Amniotic stem cell (primary cell): ENCODE measurements at places on chromosomes 13 and 19.

- DNase-seq = no peak
Observed at GRCh38 chr13:21738630-21739029, 67.8 kb downstream of the FGF9 start.

- no peak for DNase-seq
Observed at GRCh38 chr13:100129605-100130004, 40.7 kb downstream of the PCCA start.

DNA sequence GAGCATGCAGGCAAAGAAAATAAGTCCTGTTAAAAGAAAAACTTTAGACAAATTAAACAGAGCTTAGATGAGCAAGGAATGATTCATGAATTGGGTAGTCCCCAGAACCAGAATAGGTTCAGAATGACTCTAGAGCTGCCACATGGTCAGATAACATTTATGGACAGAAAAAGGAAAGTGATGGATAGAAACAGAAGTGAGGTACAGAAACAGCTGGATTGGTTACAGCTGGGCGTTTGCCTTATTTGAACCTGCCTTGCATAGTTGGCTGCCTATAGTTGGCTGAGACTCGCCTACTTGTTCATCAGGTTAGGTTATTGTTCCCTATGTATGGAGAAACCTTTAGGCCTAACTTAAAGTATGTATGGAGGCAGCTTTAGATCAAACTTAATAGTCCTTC is 35.4 kb downstream of the WDFY2 start:
- peak; percentile 38 for DNase-seq

- peak; percentile 68 for DNase-seq
Observed at GRCh38 chr19:488505-489417, 7.5 kb upstream of the MADCAM1 start.

DNA sequence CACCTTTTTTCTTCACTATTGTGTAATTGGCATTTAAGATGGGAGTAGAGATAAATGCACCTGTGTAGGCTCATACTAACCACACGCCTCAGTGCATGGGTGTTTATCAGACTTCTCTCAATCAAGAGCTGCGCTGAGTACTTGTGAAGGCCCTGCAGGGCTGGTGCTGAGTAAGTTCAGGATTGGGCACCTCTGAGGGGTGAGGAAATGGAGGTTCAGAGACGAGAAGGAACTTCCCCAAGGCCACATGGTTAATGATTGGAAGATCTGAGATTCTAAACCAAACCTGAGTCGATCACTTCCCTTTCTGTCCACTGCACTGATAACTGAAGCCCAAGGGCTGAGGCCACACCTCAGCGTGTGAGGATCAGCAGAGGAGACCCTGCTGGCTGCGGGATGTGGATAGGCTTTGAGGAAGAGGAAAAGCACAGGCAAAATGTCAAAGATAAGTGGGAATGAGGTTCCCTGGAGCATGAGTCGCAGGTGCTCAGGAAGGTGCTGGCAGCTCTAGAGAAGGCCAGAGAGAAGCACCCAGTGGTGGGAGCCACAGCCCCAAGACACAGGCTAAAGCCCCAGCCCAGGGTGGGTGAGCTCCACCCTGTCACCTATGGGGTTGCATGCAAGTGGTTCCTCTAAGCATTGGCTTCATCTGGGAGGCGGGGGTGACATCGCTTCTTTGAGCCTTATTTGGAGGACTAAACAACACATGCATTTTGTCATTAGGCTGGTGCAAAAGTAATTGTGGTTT is 32.3 kb upstream of the GJB6 start:
- DNase-seq = no peak

GRCh38 chr19:31049431-31049830 is 299.8 kb downstream of the TSHZ3 start:
- DNase-seq = no peak

DNA sequence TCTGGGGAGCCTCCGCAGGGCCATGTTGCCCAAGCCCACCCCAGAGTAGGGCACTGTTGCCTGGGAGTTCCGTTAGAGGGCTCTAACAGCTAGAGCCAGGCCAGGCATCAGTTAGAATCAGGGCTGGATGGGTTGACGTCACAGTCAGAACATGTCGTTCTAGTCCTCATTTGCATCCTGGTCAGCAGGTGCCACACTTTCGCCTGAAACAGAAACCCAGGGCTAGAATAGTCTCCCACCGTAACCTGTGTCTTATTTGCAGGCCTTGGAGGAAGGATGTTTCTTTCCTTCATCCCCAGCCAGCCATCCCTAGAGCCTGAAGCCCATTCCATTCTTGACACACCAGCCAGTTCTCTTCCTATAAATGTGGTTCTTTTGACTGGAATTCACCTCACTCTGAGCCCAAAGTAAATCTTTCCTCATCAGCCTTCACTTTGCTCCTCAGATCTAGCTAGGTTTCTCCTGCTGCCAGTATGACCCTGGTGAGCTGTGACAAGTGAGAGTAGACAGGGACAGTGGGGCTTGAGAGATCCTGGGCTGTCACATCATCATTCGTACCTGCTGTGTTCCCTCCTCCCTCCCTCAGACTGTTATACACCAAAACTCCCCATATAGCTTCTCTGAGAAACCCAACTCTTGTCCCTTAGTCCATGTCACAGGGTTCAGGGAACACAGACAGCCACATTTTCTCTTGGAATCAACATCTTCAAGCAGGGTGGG is 12.2 kb upstream of the CCDC97 start:
- DNase-seq = no peak

GRCh38 chr19:3115916-3116602 is 19.8 kb upstream of the GNA15 start:
- no peak for DNase-seq

DNA sequence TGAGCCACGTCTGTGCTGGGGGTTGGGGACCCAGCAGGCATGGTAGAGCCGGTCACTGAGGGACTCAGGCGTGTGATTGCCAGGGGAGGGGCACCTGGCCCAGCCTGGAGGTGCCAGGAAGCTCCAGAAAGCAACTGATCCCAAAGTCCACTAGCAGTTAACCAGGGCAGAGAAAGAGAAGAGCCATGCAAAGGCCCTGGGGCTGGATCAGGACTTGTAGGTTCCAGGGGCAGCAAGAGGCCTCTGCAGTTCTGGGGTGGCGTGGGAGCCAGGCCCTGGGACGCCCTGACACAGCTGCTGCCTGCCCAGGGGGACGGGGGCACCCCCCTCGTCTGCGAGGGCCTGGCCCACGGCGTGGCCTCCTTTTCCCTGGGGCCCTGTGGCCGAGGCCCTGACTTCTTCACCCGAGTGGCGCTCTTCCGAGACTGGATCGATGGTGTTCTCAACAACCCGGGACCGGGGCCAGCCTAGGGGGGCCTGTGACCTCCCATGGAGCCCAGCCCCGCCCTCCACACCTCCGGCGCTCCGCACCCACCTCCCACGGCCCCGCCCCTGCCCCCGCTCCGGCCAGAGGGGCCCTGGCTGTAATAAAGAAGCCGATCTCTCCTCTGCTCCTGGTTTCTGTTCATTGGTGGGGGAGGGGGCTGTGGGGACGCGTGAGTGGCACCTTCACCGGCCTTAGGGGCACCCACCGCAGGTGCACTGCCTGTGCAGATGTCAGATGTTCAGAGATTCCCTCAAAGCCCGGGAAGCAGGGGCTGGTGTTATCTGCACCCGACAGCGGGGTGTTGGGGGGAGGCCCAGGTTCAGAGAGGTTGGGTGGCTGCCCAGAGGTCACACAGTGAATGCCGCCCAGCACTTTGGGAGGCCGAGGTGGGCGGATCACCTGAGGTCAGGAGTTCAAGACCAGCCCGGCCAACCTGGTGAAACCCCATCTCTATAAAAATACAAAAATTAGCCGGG is 4.1 kb downstream of the AZU1 start:
- DNase-seq = no peak

DNA sequence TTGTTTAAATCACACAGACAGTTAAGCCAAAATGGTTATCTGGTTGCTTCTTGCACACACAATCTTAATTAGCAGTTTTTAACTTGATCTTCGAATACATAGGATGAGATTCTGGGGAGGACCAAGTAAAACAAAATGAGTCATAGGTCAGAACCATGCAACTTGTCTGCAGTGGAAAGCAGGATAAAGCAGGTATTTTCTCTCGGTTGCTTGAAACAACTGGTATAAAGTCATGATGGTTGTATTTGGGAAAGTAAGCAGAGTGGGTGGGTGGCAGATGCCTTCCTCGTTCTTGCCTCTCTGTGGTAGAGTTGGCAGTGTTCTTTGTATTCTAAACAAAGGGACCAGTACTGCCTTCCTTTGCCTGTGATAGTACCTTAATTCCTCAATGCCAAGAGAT is 167.0 kb downstream of the COG6 start:
- DNase-seq = no peak

DNA sequence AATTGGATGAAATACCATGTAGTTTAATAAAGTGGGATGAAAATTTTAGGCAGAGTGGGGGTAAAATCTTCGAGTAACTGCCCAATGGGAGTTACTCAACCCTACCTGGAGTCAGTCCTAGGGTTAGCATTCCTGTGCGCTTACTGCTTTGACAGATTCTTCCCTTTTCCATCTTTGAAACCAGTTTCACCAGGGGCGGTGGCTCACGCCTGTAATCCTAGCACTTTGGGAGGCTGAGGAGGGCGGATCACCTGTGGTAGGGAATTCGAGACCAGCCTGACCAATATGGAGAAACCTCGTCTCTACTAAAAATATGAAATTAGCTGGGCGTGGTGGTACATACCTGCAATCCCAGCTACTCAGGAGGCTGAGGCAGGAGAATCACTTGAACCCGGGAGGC is 37.0 kb upstream of the CXCL17 start:
- no peak for DNase-seq

GRCh38 chr13:81394640-81395039 is 1053.7 kb upstream of the SPRY2 start:
- no peak for DNase-seq

DNA sequence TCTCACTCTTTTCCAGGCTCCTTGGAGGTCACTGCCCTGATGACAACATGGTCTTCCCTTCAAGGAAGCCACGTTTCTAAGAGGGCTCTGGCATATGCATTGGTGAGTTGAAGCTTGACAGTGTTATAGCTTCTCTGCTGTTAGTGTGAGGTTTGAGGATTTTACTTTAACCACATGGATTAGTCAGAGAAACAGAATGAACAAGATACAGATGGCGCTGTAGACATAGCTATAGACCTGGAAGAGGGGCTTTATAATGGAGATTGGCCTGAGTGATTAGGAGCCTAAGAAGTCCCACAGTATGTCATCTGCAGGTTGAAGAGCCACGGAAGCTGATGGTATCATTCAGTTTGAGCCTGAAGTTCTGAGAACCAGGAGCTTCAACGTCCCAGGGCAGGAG is 18.4 kb upstream of the URI1 start:
- no peak for DNase-seq
